ENCODE measurements at places on chromosomes 3 and 15. TPM values are rescaled to one million over a fixed set of nuclear protein-coding genes. Genes with fewer than 3 reads are reported as not detected.
A peak's percentile ranks its signal among the peaks of the same experiment; 100 is the strongest.

GRCh38 chr3:167742338-167742737 is 6.8 kb downstream of the SERPINI1 start:
- no peak overlapping the region for H3K27ac ChIP-seq
- H3K4me3 ChIP-seq, result no peak overlapping the region

DNA sequence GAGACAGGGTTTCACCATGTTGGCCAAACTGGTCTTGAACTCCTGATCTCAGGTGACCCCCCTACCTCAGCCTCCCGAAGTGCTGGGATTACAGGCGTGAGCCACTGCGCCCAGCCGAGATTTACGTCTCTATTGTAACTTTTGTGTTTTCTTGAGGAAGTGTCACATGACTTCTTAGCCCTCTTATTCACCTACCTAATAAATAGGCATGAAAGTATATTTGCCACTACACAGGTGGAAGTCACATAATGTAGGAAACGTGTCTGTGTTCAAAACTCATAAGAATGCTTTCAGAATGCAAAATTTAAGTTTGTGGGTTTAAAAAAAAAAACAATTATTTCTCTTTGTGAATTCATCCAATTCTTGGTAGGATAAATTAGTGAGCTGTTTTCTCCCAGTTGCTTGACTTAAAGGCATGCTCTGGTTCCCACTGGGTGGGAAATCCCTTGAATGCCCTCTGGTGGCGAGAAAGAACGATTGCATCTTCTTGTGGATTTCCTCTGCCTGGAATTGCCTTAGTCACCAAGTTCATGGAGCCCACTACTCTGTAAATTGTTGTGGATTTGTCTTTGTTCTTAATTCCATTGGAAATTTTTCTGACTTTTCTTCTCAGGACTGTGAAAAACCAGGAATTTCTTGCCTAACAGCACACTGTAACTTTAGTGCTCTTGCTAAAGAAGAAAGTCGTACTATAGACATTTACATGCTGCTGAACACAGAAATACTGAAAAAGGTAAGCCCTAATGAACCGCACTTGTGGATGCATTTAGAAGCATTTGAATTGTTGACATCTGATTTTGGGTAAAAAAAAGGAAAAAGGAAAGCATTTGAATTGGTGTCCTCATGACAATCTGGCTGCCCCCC is 82.2 kb upstream of the CTDSPL start:
- no peak overlapping the region for H3K27ac ChIP-seq
- H3K36me3 ChIP-seq, result peaks cover 4% of the 10 kb centered on the region

- peak; percentile 78 for DNase-seq
- no peaks in the 10 kb centered on the region for H3K27me3 ChIP-seq
- peaks cover 21% of the 10 kb centered on the region for H3K4me1 ChIP-seq
- no peaks in the 10 kb centered on the region for H3K36me3 ChIP-seq
- peak overlapping the region; percentile 80 for H3K27ac ChIP-seq
Observed at GRCh38 chr15:57680021-57680420, 26.5 kb upstream of the POLR2M start.

DNA sequence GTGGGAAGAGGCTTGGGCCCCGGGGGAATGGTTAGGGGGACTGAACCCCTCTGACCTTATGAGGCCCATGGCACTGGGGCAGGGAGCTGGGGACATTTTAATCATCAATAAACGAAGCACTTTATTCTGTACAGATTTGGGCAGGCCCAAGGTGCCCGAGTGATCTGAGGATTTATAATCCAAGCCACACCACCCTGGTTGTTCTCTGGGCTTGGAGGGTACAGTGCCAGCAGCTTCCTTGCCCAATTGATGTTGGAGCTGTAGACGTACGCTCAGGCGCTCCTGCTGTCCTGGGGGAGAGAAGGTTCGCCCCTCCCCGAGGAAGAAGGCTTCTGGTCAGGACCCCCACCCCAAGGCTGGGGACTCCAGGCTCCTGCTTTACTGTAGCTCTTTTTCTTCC is 12.5 kb downstream of the ZBTB47 start:
- peaks cover 7% of the 10 kb centered on the region for H3K4me1 ChIP-seq
- H3K27ac ChIP-seq, result no peak overlapping the region
- H3K36me3 ChIP-seq, result peaks cover 4% of the 10 kb centered on the region
- peaks cover 11% of the 10 kb centered on the region for H3K27me3 ChIP-seq

- no peak for DNase-seq
- no peak overlapping the region for H3K27ac ChIP-seq
- H3K4me3 ChIP-seq, result no peak overlapping the region
- 0 out of 2 replicates have a peak, but pooled peaks cover 1% of the 10 kb centered on the region for H3K27me3 ChIP-seq
Observed at GRCh38 chr15:98794748-98795147, 146.4 kb downstream of the IGF1R start.

GRCh38 chr3:194736896-194737600 is 51.4 kb downstream of the FAM43A start:
- H3K36me3 ChIP-seq, result no peaks in the 10 kb centered on the region
- no peak overlapping the region for H3K4me3 ChIP-seq
- H3K4me1 ChIP-seq, result peaks cover 20% of the 10 kb centered on the region
- DNase-seq, result no peak
- H3K27me3 ChIP-seq, result peaks cover 7% of the 10 kb centered on the region
- no peak overlapping the region for H3K27ac ChIP-seq

DNA sequence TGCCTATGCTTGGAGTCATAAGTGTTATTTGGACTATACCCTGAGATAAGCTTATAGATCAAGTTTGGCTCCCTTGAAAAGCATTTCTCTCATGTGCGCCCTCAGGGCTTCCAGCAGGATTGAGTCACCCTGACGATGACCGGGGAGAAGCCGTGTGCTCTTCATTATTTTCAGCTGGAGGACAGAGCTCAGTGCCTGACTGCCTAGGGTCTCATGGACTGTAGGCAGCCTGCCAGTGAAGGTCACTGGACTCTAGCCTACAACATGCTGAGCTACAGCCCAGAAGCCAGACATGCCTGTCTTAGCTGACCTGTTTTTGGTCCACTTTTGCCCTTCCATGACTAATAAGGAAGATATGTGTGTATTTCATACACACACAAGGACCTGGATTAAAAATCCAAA is 31.6 kb upstream of the NUDT16 start:
- H3K36me3 ChIP-seq, result no peaks in the 10 kb centered on the region
- peaks cover 62% of the 10 kb centered on the region for H3K4me1 ChIP-seq
- no peaks in the 10 kb centered on the region for H3K27me3 ChIP-seq
- peak overlapping the region; percentile 69 for H3K4me3 ChIP-seq
- peak overlapping the region; percentile 90 for H3K27ac ChIP-seq
- peak; percentile 89 for DNase-seq

The ADCY5 gene
- total RNA-seq, result 0.10 TPM

- H3K27me3 ChIP-seq, result no peaks in the 10 kb centered on the region
- no peak for DNase-seq
- H3K27ac ChIP-seq, result no peak overlapping the region
- no peak overlapping the region for H3K4me3 ChIP-seq
- no peaks in the 10 kb centered on the region for H3K36me3 ChIP-seq
Observed at GRCh38 chr3:162029736-162030135, 533.1 kb downstream of the OTOL1 start.

DNA sequence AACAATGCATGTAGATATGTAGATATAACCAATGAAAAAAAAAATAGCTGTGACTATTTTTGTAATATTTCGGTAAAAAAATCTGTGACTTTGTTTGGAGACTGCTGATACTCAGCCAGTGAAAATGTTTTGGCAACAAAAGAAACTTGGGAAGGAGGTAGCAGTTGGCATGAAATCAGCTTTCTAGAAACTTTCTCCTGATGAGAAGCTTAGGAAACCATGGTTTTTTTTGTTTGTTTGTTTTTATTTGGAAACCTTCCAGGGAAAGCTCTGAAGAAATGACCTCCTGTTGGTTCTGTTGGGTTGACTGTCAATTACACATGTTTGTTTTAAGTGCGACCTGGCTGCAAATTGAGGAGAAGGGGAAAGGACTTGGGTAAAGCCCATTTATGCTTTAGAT is 445.9 kb downstream of the UNC13C start:
- H3K36me3 ChIP-seq, result no peaks in the 10 kb centered on the region
- DNase-seq, result no peak
- no peaks in the 10 kb centered on the region for H3K27me3 ChIP-seq
- no peaks in the 10 kb centered on the region for H3K4me1 ChIP-seq

DNA sequence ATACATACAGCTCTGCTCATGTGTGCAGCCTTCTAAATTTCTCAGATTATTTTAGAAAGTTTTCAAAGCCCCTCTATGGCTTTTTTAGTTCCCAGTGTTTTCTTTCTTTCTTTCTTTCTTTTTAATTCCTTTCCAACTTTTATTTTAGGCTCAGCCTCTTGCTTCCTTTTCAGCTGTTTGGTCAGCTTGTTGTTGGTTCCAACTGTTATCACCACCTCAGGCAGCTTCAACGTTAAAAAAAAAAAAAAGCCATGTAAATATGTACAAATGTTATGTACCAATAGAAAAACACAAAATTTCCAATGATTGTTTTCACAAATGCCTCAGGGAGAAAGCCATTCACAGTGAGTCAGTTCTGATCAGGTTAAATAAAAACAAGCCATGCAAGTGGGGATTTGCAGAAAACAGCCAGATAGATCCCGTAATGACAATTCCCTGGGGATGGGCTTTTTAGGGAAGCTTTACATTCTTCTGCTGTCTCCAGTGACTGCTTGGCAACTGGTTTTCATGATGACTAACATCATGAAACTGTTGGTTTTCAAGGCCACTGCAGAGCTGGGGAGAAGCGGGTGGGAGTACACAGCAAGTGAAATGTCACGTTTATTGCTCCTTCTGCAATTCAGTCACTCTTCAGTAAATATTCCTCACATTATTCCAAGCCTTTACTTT is 908.4 kb downstream of the EPHA3 start:
- H3K27ac ChIP-seq, result no peak overlapping the region
- no peak overlapping the region for H3K4me3 ChIP-seq
- DNase-seq, result no peak

DNA sequence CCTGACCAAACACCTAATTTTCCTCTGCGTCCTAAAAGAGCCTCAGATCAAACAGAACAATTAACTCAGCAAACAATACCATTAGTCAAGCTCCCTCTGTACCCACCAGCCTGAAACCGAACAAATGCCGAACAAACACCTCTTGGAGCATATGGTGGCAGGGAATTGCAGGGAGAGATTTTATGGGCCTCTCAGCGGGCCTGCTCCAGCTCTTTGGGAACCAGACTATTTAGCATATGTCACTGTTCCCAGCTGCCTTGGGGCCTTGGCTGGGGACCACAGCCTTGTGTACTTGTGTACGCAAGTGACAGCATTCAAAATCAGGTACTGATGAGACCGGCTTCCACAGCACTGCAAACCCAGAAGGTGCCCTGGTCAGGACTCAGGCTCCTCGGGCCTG is 388.8 kb upstream of the PPP2R3A start:
- H3K27me3 ChIP-seq, result peaks cover 3% of the 10 kb centered on the region
- no peak overlapping the region for H3K27ac ChIP-seq
- no peaks in the 10 kb centered on the region for H3K36me3 ChIP-seq
- no peaks in the 10 kb centered on the region for H3K4me1 ChIP-seq
